ENCODE measurements at places on chromosomes 5 and 9.

DNA sequence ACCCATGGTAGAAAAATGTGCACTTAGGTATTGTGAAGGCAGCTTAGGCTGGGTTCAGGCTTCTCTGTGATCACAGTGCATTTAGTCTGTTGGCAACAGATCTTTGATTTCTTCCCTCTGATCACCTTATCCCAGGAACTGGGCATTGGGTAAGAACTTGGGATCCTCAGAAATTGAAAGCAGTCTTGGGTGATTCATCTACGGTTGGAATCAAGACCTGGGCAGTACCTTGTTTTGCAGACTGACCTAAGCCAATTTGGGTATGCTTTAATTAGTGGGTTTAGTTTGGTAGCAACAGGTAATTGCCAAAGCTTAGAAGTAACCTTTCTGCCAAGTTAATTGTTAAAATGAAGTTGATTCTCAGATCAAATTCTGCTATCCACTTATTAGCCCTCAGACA, 17.8 kb downstream of the ENTREP1 start:
- DNase-seq, result no peak

- DNase-seq, result peak; percentile 63
Observed at GRCh38 chr9:127130661-127131538, 8.5 kb upstream of the ANGPTL2 start.

DNA sequence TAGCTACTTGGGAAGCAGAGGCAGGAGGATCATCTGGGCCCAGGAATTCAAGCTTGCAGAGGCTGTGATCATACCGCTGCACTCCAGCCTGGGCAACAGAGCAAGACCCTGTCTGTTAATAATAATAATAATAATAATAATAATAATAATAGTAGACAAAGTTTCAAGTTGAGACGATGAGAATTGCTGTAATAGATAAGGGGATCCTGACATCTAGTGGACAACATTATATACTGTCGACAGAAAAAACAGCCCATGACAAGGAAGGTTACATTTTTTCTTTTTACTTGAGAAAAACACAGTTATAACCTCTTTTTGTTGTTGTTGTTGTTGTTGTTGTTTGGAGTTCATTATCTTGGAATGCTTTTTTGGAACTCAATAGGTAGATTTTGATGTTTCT, 35.3 kb downstream of the NDFIP1 start:
- peak; percentile 68 for DNase-seq

- no peak for DNase-seq
Observed at GRCh38 chr5:39783756-39784421, 359.1 kb upstream of the DAB2 start.

DNA sequence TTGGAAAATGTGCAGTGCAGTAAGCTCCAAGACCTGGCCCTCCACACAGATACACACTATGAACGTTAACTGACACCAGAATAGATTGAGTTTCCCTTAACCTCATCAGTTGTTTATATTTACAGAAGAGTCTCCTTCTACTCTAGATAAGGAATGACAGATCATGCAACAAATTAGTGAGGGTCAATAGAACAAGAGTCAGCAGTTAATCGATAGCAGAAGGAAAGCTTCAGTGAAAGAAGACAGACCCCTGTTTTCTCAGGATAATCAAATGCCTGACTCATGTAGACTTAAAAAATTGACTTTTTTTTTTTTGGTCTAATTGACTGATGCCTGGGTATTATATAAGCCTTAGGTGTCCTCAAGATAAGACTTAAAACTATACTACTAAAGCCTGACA, 179.9 kb downstream of the DTWD2 start:
- no peak for DNase-seq

- no peak for DNase-seq
Observed at GRCh38 chr5:160167624-160168165, 48.4 kb upstream of the PWWP2A start.

DNA sequence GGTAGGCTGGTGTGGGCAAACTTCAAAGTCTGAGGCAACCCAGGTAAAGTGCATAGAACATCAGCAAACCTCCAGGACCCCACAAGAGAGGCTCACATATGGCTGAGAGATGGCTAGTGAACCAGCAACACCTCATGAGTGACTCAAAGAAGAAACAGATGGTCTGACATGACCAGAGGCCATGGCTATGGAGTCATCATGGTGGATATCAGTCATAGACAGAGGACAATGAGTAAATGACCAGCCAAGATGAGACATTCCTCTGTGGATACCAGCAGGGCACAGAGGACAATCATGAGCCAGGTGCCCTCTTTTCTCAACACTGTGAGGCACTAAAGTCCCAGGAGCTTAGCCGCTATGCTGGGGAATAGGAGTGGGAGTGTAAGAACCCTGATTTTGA, 180.8 kb downstream of the RASEF start:
- DNase-seq, result no peak

DNA sequence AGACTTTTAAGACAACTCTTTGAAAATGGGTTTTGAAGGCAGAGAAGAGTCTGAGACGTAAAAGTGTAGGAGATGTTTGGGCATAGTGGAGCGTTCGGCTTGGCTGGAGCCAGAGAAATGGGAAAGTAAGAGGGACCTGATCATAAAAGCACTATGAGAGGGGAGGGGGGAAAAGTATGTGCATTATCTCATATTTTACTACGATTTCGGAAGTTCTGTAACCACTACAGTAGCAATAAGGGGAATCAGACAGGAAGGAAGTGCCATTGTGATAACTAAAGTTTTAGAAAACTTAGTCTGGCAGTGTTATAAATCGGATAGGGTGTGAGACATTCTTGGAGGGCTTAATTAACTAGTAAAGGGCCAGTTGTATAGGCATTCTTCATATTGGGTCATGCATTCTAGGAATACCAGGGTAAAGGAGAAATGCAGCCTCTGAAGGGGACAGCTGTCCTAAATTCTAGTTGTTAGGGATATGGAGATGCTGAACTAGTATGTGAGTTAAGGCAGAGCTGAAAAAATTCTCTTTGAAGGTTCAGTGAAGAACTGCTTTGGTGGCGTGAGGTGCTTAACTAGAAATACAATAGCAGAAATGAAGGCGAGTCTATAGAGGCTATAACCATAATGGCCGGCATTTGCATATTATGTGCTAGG, 83.8 kb upstream of the FREM1 start:
- no peak for DNase-seq

DNA sequence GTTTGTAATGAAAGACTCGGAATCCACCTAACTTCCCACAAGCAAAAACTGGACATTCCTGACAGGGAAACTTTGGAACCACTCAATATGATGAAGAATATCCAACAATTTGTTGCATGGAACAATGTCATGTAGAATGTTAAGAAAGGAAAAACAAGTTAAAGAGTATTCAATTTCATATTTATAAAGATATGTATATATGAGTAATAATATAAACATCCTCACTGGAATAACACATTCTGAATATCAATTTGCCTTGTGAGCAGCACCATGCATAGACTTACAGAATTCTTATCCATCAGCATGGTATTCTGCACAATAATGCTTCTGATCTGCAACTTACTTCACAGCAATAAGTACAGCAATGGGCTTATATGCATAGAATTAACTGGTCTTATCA, 650.3 kb downstream of the SEMA5A start:
- DNase-seq, result no peak

DNA sequence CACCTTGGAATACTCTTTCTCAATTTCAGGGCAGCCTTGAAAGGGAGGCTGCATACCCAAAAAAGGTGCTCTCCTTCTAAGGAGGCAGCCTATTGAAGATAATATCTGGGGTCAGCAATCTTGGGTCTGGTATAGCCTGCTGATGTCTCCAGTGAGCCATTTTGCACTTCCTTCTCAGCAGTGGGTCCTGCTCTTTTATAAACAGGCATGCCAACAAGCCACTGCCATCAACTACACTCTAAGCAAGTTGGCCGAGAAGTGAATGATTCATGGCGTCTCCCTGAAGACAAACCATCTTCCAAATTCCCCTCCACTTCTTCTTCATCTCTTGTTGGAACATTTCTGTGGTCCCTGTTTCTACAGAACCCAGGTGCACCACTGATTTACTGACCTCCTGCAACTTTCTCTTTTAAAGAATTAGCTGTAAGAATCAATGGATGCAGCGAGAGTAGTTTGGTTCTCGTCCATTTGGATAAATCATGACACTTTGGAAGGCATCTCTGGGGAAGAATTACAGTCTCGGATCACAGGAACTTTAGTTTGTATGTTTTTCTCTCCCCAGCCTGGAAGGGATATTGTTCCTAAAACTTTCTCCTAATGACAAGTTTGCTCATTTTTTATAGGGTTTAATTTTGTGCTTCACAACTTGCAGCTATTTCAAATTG, 108.3 kb downstream of the INSYN2B start:
- no peak for DNase-seq

DNA sequence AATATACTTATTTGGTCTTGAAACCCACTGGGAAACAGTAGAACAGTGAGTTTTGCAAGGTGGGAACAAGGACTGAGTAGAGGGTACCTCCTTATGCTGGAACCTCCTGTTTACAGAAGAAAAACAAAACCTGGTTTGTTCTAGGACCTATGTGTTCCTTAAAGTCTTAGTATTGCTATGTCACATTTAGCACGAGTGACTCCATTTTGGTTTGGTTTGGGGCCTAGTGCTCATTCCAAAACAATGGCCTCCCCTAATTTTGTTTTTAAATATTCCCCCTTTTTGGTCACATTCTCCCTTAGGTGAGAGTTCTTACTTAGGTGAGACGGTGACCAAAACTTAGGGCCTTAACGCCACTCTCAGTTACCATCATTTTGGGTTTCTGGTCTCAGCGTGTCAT, 6.2 kb upstream of the NANS start:
- no peak for DNase-seq

DNA sequence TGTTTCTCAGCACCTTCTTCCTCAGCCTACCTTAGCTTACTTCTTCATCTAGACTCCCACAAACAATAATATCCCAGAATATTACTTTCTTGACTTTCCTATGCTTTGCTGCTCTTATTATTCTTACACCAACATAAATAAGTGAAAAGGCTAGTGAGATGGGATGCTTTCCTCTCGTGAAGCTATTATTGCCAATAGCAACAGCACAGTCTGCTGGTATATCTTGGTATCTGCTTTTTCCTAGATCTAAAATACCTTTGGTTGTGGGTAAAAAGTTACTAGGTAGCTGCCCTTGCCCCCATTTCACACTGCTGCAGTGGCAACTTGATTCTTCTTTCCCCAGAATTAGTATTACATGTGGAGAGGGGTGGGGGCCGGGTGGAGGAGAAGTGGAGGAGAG, 26.1 kb upstream of the GLIPR2 start:
- DNase-seq, result no peak

DNA sequence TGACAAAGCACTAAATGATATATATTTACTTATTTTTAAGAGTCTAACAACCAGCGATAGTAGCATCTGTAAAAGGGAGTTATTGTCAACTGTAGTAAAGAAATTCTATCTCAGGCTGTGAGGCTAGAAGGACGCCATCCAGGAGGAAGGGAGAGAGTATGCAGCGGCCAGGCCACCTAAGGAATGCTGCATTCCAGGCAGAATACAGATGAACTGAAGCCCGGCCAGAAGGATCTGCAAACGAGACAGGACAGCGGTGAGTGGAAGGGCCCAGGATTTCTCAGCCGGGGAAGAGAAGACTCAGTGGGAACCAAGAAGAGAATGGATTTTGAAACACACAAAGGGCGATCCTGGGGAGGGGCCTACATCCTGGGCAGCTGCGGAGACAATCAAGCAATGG, 7.4 kb downstream of the RETREG1 start:
- no peak for DNase-seq

GRCh38 chr9:122127396-122127798, 32.2 kb downstream of the NDUFA8 start:
- DNase-seq, result no peak

GRCh38 chr9:134005381-134005780, 13.3 kb upstream of the VAV2 start:
- DNase-seq, result no peak

- DNase-seq, result no peak
Observed at GRCh38 chr9:35847792-35848572, 19.0 kb downstream of the TMEM8B start.

GRCh38 chr9:83669067-83669466, 38.7 kb downstream of the UBQLN1 start:
- no peak for DNase-seq

DNA sequence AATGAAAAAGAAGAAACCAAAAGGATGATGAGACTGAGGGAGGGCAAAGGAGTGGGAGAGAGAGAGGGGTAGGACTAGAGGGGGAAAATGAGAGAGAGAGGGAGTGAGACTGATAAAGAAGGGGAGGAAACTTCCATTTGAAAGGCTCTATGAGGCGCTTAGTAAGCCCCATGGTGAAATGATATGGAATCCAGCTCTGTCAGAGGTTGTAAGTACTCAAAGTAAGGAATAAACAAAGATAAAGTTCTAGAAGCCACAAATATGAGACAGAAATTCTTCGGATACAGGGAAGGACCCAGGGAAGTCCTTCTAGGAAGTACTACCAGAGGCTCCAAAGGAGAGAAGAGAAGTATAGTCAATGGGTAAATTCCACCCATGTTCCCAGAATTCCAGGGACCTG, 21.7 kb upstream of the VLDLR start:
- no peak for DNase-seq

DNA sequence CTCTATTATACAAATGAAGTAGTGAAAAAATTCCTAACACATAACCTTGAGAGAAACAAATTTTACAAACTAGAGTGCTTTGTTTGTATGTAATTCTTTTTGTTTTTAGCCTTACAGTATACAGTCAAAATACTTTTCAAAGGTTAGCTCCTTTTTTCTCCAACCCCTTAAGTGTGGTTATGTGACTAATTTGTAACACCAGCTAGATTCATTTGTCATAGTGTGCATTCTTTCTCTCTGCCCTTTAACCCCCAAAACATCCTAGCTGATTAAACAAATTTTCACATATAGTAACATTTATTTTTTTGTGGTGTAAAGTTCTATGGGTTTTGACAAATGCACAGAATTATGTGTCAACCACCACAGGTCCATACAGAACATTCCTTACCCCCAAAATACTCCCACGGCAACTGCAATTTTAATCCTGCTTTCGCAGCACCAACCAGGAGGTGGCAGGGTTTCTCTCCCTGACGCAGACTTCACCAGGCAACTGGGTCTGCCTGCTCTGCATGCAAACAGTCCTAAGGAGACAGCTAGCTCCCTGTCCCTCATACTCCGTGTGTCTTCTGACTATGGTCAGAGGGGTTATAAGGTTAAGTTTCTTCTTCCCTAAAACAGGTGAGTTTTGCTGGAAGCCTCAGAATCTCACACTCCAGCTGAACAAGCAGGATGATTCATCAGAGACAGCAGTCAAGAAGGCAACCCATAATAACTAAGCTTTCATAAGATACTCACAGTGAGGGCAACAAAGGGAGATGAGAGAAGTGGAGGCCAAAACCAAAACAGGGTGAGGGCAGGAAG, 44.5 kb upstream of the NR5A1 start:
- DNase-seq, result peak; percentile 10

DNA sequence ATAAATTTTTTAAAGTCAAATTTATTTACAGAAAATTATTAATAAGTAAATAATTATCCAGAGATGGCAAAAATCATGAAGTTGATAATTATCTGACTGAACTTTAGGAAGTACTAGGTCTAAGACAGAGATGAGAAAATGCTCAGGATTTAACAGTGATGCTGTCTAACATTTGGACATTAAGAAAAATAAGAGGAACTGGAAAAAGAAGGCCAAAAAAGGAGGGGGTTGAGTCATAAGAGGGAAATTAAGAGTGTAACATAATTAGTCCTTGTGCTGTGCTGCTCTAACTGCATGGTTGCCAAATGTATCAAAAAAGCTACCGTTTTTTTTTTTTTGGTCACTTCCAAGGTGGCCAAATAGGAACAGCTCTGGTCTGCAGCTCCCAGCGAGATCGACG, 35.4 kb upstream of the TUT7 start:
- DNase-seq, result peak; percentile 41

GRCh38 chr5:145887976-145888574, 15.3 kb upstream of the GRXCR2 start:
- DNase-seq, result peak; percentile 16

GRCh38 chr9:14251154-14252071, 62.5 kb downstream of the NFIB start:
- no peak for DNase-seq

GRCh38 chr5:17413691-17414090, 84.3 kb upstream of the TAF11L2 start:
- no peak for DNase-seq

Data from inflammatory macrophage treated with lipopolysaccharide for 1 hour (primary cell).